ENCODE measurements at places on chromosomes 1 and 21. TPM values are rescaled to one million over a fixed set of nuclear protein-coding genes. Genes with fewer than 3 reads are reported as not detected.

GRCh38 chr21:42120101-42120902 is 49.2 kb downstream of the UMODL1 start:
- DNase-seq: no peak

DNA sequence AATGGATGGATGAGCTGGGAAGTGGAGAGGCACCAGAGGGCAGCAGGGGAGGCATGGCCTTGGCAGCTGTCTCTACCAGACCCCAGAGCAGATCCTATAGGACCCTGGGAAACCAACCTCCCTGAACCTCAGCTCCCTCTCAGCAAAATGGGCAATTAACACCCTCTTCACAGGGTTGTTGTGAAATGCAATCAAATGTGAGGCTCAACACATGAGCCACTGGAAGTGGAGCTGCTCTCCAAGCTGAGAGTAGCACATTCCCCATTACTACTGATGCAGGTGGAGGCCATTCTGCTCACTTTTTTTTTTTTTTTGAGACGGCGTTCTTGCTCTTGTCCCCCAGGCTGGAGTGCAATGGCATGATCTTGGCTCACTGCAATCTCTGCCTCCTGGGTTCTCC is 6.5 kb upstream of the SYNC start:
- no peak for DNase-seq

DNA sequence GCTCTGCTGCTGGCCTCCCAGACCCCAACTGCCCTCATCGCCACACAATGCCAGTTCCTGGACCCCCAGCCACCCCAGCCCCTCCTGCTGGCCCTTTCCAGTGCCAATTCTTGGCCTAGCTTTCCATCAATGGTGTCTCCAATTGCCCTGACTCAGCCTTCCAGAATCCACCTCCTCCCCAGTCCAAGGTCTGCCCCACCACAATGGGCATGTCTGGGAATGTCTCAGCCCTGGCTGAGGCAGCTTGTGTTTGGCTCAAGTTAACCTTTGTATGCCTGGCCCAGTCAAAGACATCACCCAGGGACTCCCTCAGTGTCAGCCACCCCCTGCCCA is 16.4 kb downstream of the ALDH4A1 start:
- no peak for DNase-seq

DNA sequence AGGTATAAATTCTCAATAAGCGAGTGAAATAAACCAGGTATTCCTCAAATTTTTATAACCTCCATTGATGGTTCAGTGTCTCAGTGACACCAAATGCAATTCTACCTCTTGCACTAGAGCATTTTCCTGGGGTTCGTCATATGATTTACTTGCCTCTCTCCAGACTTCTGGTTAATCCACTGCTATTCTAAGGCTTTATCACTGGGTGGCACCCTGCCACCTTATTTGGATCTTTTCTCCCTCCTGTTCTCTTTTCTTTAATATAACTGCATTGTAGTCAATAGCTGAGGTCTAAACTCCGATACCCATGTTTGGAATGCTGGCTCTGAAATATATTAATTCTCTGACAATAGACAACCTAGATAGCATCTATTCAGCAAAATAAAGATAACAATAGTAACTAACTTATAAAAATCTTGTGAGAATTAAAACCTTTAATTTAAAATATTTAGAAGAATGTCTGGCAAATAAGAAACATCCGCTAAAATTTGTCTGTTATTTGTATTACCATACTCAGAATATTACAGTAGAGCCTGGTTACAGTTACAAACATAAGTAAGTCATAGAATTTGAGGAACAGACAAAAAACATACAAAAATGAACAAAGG is 436.4 kb downstream of the PLA2G4A start:
- no peak for DNase-seq

DNA sequence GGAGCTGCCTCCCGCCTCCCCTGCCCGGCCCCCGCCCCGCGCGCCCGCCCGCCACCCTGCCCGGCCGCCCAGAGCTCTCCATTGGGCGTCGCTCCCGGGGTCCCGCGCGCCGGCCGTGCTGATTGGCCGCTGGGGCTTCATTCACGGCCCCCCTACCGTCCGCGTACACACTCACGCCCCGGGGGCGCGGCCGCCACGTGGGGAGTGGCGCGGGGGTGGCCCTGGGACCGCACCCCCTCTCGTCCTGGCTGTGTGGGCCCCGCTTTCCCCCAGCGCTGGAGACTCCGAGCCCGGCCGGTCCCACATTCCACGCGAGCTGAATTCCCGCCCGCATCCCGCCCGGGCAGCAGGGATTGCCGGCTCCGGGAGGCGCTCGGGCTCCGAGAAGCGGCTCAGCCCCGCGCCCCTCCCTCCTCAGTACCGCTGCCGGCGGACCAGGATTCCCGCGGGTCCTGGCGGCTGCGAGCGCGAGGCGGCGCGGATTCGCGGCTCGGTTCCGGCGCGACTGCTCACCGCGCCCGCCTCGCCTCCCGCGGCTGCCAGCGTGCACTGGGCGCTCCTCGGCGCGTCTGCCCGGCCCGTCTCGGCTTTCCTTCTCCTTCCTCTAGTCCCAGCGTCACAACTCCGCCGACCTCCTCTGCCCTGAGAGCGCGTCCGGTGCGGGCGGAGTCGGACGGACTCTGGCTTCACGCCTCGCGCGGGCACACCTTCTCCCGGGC is 450 bp upstream of the POU3F1 start:
- DNase-seq: peak; percentile 13

DNA sequence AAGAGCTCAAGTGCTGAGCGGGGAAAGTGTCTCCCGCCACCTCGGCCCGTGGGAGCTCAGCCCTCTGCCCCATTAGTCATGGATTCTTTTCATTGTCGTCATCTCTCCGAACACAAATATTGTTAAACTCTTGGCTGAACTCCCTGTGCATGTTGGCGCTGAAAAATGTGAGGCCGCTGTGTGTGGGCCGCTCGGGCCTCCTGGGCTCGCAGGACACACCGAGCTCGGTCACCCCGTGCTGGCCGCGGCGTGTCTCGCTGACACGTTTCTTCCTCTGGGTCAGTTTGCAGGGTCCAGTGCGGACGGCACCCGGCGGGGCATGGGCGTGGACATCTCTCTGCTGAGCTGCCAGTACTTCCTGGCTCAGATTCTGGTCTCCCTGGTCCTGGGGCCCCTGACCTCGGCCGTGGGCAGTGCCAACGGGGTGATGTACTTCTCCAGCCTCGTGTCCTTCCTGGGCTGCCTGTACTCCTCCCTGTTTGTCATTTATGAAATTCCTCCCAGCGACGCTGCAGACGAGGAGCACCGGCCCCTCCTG is 25.6 kb downstream of the SLC45A1 start:
- peak; percentile 89 for DNase-seq

DNA sequence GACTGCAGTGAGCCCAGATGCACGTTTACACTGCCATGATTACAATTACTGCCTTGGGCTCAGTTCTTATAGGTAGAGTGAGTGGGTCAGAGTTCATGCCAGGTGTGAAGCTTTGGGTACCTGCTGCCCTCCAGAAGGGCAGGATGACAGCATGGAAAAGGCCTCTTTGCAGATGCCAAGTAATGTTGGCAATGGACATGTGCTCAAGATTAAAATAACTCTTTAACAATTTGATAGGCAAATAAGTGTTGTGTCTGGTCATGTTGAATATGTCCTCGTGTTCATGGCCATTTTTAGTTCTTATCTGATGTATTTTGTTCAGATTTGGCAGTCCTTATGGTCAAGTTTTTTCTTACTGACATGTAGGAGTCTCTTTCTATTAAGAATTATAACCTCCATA is 34.8 kb downstream of the S100B start:
- no peak for DNase-seq

- DNase-seq: no peak
Measured at GRCh38 chr1:197618061-197618460, 157.2 kb downstream of the DENND1B start.

DNA sequence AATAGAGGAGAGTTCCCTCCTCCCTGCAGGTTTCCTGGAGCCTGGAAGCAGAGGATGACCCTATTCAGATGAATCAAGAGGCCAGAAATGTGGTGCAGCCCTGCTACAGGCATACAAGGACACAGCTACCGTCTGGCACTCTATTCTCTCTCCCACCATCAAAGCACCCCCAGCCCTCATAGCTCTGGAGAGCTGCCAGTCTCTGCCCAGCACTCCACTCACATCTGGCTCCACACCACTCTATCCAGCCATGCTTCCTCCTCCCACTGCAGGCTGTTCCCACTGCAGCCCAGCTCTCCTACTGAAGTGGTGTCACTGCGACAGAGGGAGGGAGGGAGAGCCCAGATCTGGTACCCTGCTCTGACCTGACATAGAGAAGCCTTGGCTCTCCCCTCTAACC is 18.4 kb downstream of the SYT2 start:
- DNase-seq: no peak

GRCh38 chr1:114979278-114979891 is 50.2 kb upstream of the TSHB start:
- DNase-seq: no peak

DNA sequence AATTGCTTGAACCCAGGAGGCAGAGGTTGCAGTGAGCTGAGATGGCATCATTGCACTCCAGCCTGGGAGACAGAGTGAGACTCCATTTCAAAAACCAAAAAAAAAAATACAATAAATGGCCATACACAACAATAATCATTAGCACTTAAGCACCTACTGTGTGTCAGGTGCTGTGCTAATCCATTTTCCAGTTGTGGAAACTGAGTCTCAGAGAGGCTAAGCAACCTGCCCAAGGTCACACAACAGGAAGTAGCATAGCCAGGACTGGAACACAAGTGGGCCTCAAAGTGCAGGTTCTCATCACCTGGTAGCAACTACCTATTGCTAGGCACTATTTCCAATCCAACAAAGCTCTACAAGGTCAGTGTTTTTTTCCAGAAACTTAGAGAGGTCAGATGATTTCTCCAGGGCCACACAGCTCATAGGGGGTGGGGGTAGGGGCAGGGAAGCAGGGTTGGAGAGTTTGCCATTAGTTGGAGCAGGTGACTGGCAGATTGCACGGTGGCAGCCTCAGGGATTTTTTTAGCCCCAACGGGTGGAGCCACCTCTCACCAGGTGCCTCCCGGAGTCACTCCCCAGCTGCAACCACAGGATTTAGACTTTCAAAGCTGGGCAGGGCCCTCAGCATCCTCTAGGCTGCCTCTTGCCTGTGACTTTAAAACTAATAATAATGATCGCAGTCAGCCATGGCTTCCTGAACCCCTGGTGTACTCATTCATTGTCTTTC is 52.5 kb upstream of the ID3 start:
- no peak for DNase-seq

DNA sequence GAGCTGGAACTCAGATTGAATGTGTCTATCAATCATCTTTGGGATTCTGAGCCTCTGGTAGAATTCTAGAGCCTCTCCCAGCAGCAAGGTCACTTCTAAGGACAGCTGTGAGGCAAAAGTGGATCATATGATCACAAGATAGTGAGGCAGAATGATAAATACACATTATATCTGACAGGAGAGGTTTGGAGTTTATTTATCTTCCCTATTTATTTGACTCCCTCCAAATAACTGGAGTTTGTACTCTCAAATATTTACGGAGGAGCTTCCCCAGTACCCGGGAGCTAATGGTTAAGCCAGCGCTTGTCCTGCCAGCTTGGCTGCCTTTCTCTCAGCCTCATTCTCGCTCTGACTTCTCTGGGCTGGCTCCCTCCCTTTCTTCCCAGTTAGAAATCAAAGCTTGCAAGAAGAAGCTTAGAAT is 2.3 kb downstream of the HMGCS2 start:
- no peak for DNase-seq

The LAMC2 gene
- polyA plus RNA-seq: 0.96 TPM

The TCHHL1 gene
- not detected for polyA plus RNA-seq

The GALNT2 gene
- 90.9 TPM for polyA plus RNA-seq

The SEMA4A gene
- 0.49 TPM for polyA plus RNA-seq

Measured in BJ (cell line).